ENCODE measurements at places on chromosomes 5 and 9. TPM values are rescaled to one million over a fixed set of nuclear protein-coding genes. Genes with fewer than 3 reads are reported as not detected.

GRCh38 chr5:133729800-133730199, 117.5 kb upstream of the FSTL4 start:
- H3K4me1 ChIP-seq, result no peaks in the 10 kb centered on the region
- H3K27me3 ChIP-seq, result no peaks in the 10 kb centered on the region
- H3K27ac ChIP-seq, result no peak overlapping the region
- H3K4me3 ChIP-seq, result no peak overlapping the region
- H3K36me3 ChIP-seq, result no peaks in the 10 kb centered on the region
- DNase-seq, result no peak

GRCh38 chr9:86671018-86671417, 276.3 kb downstream of the GAS1 start:
- no peak overlapping the region for H3K4me3 ChIP-seq
- H3K4me1 ChIP-seq, result no peaks in the 10 kb centered on the region
- H3K36me3 ChIP-seq, result no peaks in the 10 kb centered on the region

DNA sequence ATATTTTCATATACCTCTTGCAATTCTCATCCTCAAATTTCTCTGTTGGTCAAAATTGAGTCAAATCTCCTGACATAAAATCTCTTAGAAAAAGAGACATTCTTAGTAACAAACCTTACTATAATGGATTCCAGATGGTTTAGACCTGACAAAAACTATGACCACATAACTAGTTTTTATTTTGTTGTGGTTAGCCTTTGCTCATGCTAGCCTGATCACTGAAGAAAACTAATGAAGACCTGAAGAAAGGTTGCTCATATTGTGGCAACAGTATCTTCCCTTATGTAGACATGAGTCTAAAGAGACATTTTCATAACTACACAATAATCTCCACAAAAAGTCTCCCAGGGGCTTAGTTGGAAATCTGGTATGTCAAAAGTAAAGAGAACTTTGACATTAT, 274.1 kb upstream of the TMEM161B start:
- no peak overlapping the region for H3K4me3 ChIP-seq
- peaks cover 17% of the 10 kb centered on the region for H3K4me1 ChIP-seq
- no peaks in the 10 kb centered on the region for H3K27me3 ChIP-seq
- DNase-seq, result no peak
- H3K27ac ChIP-seq, result no peak overlapping the region

GRCh38 chr9:36986468-36987408, 47.3 kb downstream of the PAX5 start:
- peak overlapping the region; percentile 75 for H3K4me3 ChIP-seq
- H3K27me3 ChIP-seq, result peaks cover 93% of the 10 kb centered on the region
- peak; percentile 50 for DNase-seq
- no peaks in the 10 kb centered on the region for H3K36me3 ChIP-seq
- H3K4me1 ChIP-seq, result peaks cover 16% of the 10 kb centered on the region

DNA sequence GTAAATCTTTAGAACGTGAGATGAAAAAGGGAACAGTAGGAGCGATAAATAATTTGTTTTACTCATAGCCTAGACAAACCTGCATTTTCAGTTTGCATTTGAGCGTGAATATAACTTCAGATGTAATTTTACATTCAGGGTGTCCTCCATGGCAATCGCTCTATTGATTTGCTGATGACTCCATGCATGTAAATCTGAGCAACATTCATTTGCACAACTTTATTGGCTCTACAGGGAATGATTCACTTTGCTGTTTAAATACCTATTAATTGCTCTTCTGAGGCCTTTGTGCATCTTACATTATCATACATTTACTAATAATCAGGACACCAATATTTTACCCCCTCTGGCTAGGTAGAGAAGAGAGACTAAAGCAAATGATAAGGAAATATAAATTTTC, 122.2 kb downstream of the EGFLAM start:
- H3K36me3 ChIP-seq, result no peaks in the 10 kb centered on the region
- peaks cover 22% of the 10 kb centered on the region for H3K4me1 ChIP-seq
- no peak overlapping the region for H3K27ac ChIP-seq
- H3K27me3 ChIP-seq, result no peaks in the 10 kb centered on the region
- H3K4me3 ChIP-seq, result peak overlapping the region; percentile 7

- H3K27ac ChIP-seq, result no peak overlapping the region
- DNase-seq, result peak; percentile 83
- no peaks in the 10 kb centered on the region for H3K4me1 ChIP-seq
These were observed 127.4 kb downstream of the BARX1 start for GRCh38 chr9:93827545-93828330.

DNA sequence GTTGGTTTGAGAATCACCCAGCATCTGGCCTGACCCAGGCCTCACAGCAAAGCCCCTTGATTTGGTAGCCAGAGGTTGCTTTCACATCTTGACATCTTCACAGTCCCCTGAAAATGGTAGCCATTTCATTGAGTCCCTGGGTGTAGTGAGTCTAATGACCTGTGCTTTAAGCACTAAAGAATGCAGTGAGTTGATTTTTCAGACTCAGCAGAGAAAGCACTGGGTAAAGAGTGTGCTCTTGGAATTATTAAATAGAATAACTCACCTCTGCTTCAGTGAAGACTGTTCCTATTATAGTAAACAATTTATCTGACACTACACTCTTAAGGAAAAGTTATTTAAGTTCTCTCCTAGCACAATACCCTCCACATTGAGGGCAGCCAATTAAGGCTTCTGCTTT, 56.2 kb downstream of the PTCD2 start:
- no peak for DNase-seq
- no peaks in the 10 kb centered on the region for H3K4me1 ChIP-seq
- no peak overlapping the region for H3K4me3 ChIP-seq

DNA sequence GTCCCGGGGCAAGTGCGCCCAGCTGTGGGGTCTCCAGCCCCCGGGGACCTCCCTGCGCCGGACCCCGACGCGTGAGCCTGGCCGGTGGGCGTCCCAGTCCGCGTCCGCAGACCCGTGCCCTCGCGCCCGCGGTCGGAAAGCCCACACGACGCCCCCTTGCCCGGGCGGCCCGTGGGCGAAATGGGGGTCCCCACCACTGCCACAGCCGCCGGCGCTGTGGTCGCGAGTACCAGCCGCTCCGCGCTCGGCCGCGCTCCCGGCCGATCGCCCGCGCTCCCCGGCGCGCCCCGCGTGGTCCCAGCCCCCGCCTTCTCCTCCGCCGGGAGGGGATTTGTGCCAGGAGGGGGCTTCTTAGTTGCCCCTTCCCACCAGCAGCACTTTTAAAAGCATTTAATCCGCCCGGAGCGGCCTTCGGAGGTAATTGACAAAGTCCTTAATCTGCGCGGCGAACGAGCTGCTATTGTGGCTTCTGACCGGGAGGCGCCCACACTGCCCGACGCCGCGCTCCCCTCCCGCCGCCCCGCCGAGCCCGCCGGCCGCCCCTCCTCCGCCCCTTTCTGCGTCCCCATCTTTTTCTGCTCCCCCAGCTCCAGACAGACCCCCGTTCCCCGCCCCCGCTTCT, 469 bp upstream of the FIBCD1 start:
- peak; percentile 68 for DNase-seq
- peak overlapping the region; percentile 96 for H3K4me3 ChIP-seq
- peaks cover 48% of the 10 kb centered on the region for H3K27me3 ChIP-seq
- H3K4me1 ChIP-seq, result peaks cover 28% of the 10 kb centered on the region

DNA sequence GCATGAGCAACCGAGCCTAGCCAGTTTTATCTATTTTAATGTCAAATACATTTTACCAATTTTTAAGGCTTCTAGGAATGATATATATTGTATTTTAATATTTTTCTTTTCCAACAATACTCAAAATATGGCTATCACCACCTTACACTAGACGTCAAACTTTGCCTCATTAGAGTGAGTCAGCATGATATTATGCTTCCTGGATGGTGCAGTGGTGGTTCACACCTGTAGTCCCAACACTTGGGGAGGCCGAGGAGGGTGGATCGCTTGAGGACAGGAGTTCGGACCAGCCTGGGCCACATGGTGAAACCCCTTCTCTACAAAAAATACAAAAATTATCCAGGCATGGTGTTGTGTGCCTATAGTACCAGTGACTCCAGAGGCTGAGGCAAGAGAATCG, 7.3 kb upstream of the CDC14B start:
- no peaks in the 10 kb centered on the region for H3K36me3 ChIP-seq
- DNase-seq, result no peak
- no peak overlapping the region for H3K4me3 ChIP-seq
- H3K27me3 ChIP-seq, result no peaks in the 10 kb centered on the region

DNA sequence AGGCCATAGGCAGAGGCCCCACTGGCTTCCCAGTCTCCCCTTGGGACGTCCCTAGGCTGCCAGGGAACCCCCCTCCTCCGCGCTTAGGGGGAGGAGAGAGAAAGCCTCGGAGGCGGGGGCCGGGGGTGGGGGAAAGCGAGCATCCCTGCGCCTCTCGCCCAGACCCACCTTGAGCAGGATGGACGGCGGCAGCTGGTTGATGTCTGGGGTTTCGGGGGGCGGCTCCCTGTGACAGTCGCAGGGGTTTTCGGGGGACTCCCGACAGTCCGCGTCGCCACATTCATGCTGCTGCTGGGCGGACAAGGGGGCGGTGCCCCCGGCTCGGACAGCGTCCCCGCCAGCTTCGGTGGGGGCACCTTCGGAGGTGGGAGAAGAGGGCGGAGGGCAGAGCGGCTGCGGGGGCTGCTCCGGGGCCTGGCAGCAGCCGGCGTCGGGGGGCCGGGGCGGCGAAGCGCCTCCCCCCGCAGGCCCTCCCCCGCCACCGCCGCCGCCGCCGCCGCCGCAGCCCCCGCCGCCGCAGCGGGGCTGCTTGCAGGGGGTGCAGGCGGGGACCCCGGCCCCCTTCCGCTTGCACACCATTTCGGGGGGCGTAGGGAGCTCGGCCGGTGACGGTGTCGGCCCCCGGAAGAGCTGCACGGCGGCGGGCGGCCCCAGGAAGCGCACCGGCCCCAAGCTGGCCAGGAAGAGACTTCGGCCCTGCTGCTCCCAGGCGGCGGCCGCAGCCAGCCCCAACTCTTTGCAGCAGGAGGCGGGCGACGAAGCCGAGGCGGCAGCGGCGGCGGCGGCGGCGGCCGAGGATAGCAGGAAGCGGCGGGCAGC, 1.2 kb downstream of the FBXL17 start:
- no peaks in the 10 kb centered on the region for H3K36me3 ChIP-seq
- no peak overlapping the region for H3K27ac ChIP-seq
- H3K4me3 ChIP-seq, result peak overlapping the region; percentile 59
- peaks cover 19% of the 10 kb centered on the region for H3K4me1 ChIP-seq
- peak; percentile 81 for DNase-seq

DNA sequence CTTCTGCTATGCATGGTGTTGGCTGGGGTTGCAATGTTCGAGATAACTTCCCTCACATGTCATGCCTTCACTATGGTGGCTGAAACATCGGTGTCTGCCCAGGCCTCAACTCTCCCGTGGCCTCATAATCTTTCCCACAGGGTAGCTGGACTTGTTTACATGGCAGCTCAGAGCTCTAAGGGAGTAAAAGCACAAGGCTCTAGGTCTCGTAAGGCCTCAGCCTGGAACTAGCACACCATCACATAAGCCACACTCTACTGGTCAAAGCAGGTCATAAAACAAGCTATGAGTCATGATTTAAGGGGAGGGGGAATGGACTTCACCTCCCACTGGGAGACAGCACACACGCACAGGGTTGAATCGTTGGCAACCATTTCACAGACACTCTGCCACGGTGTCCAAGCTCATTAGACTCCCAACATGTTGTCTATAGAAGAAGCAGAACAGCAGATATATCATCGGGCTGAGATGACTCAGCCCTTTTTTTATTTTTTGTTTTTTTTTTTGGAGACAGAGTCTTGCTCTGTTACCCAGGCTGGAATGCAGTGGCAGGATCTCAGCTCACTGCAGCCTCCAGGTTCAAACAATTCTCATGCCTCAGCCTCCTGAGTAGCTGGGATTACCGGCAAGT, 66.8 kb upstream of the IL17B start:
- no peaks in the 10 kb centered on the region for H3K27me3 ChIP-seq
- no peaks in the 10 kb centered on the region for H3K36me3 ChIP-seq
- H3K27ac ChIP-seq, result 0 out of 2 replicates have a peak overlapping the region, but pooled peaks have one; percentile 19
- no peak overlapping the region for H3K4me3 ChIP-seq
- H3K4me1 ChIP-seq, result peaks cover 3% of the 10 kb centered on the region

DNA sequence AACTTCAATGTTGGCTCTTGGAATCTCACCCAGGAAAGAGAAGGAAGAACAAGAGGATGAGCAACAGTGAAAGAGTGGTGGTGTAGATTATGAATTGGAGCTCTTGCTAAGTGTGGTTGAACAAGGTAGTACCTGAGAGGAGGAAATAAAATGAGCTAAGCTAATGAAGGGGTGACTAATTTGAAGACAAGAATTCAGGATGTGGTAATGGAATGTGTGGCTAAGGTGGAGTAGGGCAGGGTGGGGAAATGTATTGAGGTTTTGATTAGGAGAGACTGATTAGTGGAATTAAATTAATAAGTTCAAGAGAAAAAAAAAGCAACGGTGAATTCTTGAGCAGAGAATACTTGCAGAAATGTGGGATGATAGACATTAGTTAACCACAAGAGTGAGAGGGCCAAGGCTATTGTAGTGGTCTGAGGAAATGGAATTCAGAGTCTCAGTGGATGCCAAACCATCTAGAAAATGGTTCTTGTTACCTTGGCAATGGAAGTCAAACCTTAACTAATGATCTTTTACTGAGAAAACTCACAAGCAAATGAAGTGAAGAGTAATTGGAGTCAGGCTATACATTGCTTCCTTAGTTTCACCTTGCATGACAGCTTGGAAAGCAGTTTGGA, 648.3 kb upstream of the ZNF608 start:
- DNase-seq, result no peak
- no peaks in the 10 kb centered on the region for H3K4me1 ChIP-seq
- no peaks in the 10 kb centered on the region for H3K27me3 ChIP-seq
- no peak overlapping the region for H3K27ac ChIP-seq
- no peaks in the 10 kb centered on the region for H3K36me3 ChIP-seq
- no peak overlapping the region for H3K4me3 ChIP-seq

DNA sequence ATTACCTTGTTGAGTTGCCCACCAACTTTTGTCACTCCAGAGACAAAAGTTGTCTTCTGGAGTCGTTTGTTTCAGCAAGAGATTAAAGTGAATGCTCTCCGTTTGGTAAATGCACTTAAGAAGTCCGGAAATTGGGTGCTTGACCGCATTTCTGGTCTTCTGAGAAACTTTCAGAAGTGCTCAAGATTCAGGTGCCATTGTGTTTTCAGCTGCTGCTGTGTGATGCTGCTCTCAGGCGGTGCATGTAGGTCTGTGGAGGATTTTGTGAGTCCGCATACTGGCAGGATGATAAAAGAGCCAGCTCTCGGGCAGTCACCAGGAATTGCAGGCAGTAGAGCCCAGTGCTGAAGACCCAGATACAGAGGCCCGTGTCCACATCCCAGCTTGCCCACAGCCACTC, 5.9 kb upstream of the NFIL3 start:
- no peak overlapping the region for H3K4me3 ChIP-seq
- peaks cover 7% of the 10 kb centered on the region for H3K4me1 ChIP-seq
- peaks cover 15% of the 10 kb centered on the region for H3K27me3 ChIP-seq
- H3K36me3 ChIP-seq, result no peaks in the 10 kb centered on the region

DNA sequence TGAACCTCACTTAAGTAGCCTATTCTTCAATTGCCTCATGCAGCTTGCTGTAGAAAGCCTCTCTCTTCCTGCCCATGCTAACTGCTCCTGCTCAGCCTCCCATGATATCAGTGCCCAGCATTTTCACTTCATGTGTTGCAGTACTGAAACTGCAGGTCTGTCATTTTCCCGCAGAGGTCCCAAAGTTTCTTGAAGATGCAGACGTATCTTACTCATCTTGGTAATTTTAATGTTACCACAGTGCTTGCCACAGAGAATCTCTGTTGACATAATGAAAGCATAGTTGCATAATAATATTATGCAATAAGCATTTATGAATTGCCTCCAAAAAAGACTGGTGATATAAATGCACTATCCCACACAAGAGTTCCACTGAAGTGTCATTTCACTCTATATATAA, 561.1 kb upstream of the DAP start:
- no peaks in the 10 kb centered on the region for H3K27me3 ChIP-seq
- no peak overlapping the region for H3K27ac ChIP-seq
- no peak for DNase-seq
- H3K4me3 ChIP-seq, result no peak overlapping the region
- H3K4me1 ChIP-seq, result no peaks in the 10 kb centered on the region

MTRR gene
- 11.6 TPM for polyA plus RNA-seq

CCNI2 gene
- polyA plus RNA-seq, result 1.1 TPM

PCDHGA9 gene
- polyA plus RNA-seq, result 0.54 TPM

PDZD2 gene
- 8.3 TPM for polyA plus RNA-seq
